ENCODE measurements at places on chromosomes 2 and 18.

DNA sequence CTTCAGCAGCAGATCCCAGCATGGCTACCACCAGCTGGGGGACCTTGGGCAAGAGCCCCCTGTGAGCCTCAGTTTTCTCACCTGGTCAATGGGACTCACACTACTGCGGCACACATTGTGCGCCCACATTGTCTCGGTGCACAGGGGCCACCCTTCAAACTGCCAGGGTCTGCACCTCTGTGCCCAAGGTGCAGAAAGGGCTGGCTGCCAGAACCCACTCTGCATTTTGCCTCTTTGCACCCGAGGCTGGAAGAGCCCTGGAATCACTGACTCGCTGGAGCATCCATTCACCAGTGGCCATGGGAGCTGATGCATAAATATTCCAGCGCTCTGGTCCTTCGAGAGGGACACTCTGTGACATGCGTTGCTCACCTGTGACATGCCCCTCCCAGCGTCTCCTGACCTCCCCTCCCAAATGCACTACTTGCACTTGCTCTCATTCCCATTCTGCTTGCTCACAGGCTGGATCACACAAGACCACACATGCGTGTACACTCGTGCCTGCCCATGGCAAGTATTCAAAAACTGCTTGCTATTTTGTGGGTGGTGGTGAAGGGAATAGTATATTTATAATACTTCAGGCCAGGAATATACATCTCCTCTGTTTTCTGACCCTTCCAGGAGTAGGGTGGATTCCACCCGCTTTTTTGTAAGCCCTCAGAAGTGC lies 18.8 kb upstream of the C1QL2 start:
- DNase-seq, result no peak

DNA sequence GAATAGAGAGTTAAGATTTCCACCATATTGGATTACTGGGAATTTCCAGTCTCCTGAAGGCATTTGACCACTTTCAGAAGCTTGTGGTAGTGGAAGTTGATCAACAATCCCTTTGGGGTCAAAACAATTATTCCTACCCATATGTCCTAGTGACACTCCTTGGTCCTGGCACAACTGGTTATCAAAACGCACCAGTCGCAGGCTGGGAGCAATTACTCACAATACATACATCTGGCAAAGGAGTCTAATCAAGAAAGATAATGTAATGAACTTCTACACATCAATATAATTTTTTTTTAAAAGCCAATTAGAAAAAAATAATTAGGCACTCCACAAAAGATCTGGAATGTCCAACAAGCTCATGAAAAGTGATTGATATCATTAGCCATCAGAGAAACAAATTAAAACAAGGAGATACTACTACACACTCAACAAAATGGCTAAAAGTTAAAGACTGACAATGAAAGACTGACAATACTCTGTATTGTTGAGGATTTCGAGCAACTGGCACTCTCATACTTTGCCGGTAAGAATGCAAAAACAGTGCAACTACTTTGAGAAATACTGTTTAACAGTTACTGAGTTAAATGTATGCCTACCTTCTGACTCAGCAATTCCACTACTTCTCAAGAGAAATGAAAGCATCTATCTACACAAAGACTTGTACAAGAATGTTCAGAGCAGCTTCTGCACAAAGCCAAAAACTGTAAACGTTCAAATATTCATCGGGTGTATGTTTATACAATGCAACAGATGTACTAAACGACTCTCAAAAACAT lies 2.0 kb downstream of the INO80C start:
- no peak for DNase-seq

DNA sequence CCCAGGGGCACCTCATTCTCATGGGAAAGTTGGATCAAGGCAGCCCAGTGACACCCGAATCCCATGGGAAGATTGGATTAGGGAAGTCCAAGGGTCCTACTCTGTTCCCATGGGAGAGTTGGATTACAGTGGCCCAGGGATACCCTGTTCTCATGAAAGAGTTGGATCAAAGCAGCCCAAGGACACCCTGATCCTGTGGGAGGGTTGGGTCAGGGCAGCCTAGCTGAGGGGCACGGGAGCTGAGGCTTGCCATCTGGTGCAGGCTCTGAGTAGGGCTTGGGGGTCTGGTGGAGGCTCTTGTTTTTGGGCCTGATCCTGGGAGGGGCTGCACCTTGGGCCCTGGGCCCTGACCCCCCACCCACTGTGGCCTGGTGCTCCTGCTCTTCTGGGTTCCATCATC lies 87.1 kb downstream of the ACKR3 start:
- no peak for DNase-seq

DNA sequence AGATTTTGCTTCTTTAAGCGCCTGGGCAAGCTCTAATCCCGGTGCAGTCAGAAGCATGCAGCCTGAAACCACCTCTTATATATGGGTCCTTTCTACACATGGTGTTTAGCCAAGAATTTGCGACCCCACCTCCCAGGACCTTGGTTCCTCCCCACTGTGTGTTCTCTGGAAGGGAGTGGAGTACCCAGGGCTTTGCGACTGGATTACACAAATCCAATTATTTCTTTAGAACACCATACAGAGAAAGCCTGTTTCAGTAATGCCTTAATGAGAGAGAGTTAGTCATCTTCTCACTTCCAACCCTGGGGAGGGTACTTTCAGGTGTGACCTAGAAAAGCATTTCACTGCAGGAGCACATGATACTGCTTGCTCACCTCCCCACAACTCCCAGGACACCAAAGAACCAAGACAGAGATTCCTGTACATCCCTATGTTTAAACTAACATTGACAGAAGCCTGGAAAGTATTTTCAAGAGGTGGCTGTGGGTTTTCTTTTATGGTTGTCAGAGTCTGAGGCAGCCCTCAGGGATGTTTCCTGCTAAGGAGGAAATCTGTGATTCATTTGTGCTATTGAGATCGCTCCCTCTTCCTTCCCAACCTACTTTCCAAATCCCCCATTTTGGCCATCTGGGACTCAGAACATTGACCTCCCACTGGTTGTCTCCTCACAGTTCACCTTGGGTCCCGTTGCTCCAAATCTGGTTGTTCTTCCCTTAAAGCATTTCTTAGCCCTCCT lies at the start of gene CAPN14:
Gene CAPN14 (minus strand): TSS at position 51 of the 736 bp plus-strand sequence. CDS start 12,068 bp downstream, outside the sequence.
- DNase-seq, result no peak

GRCh38 chr2:77807531-77808215 lies 285.5 kb upstream of the LRRTM4 start:
- DNase-seq, result no peak

- DNase-seq, result peak; percentile 37
These were observed 72.0 kb upstream of the ODC1 start for GRCh38 chr2:10520154-10520553.

DNA sequence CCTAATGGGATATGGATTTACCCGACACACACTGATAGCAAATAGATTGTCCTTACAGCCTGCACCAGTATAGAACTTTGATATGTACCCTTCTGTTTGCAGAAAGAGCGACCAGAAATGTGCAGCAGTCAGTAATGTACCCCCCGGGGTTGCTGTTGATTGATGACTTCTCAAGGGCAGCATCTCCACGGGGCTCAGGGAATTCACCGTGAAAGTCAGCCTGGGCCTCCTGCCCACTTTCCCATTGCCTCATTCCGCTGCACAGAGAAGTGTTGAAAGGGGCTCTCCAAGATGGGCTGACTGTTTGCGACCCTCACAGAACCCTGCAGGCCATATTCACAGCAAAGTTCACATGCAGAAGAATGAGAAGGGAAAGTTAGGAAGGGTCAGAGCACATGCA lies 241.3 kb downstream of the PRKCE start:
- no peak for DNase-seq

Measured in sciatic nerve (tissue), 2 donors.